ENCODE measurements at places on chromosomes 3 and 15. TPM values are rescaled to one million over a fixed set of nuclear protein-coding genes. Genes with fewer than 3 reads are reported as not detected.

TRIM59 gene
- total RNA-seq, result 0.64 TPM

DNA sequence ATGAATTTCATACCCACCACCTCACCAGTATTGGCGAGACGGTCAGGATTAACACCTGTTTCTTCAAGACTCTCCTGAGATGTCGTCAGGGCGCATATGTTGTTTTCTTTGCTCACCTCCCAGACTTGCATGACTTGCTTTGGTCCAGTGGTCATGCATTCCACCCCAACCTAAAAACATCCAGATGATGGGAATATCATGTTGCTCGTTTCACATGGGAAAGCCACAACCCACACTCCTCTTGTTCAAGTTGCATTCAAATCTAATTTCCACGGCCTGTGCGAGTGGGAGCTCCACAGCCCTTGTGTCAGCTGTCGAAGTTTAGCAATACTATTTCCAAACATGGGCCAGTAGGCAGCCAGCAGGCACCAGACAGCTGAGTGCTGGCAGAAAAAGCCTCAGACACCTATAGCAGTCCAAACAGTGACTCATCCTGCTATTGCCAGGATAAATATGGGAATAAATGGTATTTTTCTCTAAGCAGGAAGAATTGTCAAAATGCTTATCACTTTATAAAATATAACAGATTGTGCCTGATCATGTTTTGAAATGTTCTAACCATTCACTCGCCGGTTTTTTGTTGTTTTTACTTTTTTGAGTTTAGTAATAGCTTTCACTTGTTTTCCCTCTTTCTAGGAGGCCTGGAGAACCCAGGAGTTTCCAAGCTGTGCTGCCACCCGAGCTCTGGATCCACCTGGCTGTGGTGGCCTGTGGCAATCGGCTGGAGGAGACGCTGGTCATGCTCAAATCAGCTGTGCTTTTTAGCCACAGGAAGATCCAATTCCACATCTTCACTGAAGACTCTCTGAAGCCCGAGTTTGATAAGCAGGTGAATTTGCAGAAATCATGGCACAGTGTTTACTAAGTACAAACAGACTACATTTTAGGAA is 20.1 kb downstream of the GXYLT2 start:
- no peak for DNase-seq

ZNF501 gene
- 5.4 TPM for total RNA-seq

- no peak for DNase-seq
Measured at GRCh38 chr3:49022688-49023171, 809 bp downstream of the NDUFAF3 start.

NSMCE3 gene
- total RNA-seq, result 11.1 TPM

Data from breast epithelium (tissue), 4 donors.